Omental fat pad (tissue), 4 donors: ENCODE measurements at places on chromosomes 4 and X. TPM values are rescaled to one million over a fixed set of nuclear protein-coding genes. Genes with fewer than 3 reads are reported as not detected.

- DNase-seq, result no peak
Measured at GRCh38 chr4:124454772-124455270, 257.7 kb downstream of the ANKRD50 start.

DNA sequence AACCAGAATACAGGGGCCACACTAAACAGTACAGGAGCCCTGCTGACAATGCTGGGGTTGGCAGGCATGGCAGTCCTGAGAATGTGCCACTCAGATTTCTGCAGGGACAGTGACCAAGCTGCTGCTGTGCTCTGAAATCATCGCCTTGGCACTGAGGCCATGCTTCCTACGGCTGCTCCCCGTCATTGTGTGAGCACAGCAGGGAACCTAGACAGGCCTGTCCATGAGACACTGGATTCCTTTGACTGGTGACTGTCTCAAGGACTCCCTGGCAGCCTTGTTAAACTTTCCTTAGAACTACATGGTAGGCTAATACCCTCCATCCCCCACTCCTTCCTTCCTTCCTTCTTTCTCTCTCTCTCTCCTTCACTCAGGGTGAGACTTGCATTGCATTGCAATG, 111.4 kb downstream of the LUZP4 start:
- DNase-seq, result no peak

GRCh38 chr4:5034206-5034605, 14.9 kb upstream of the CYTL1 start:
- no peak for DNase-seq

Gene TCP11X2
- total RNA-seq, result not detected
